EL (cell line): ENCODE measurements at places on chromosomes 1 and 21.

DNA sequence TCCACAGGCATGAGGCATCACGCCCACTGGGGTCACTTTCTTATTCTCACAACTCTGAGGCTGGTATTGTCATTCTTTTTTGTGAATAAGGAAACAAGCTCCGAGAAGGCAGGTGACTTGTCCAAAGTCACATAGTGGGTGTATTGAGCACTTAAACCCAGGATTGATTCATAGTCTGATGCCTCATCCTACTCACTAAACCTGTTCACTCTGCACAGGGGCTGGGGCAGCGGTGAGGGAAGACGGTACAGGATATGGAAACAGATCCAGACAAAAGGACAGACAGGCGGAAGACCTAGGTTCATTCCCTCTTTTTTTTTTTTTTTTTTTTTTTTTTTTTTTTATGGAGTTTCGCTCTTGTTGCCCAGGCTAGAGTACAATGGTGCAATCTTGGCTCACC, 56.6 kb downstream of the NKAIN1 start:
- no peak for DNase-seq

DNA sequence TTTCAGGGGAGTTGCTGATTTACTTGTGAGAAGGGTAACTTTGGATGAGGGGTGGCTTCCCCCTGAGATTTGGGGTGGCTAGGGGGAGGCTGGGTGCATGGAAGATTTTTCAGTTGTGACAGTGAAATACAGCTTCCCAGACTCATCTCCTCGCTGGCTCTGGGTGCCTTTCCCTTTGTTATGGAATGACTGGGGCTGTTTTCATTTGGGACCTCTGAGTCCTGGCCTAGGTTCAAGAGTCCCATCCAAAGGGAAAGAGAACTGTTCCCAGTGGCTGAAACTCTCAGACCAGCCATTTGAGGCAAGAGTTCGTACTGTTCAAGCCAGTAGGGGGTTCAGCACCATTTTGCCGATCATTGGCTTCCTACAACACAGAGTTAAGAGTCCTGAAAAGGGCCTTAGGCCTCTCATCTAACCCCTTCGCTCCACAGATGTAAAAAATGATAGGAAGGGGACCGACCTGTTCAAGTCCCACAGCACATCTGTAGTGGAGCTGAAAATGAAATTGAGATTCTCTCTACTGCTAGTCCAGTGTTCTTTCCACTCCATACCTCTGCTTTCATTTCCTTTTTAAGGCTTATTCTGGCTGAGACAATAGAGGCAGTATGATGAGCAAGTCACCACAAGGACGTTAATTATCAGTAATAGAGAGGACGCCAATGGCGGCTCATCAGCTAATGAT, 958 bp downstream of the DDR2 start:
- DNase-seq, result peak; percentile 59

DNA sequence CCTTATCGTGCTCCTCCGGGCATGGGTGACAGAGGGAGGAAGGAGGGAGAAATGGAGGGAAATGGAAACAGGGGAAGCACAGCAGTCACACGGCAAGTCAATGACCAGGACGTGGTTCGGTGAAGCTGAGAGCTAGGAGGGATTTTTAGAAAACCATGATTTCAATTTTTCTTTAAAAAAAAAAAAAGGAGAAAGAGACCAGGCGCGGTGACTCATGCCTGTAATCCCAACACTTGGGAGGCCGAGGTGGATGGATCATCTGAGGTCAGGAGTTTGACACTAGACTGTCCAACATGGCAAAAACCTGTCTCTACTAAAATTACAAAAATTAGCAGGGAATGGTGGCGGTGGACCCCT, 776 bp upstream of the TNFRSF9 start:
- DNase-seq, result peak; percentile 68

- DNase-seq, result no peak
Observed at GRCh38 chr1:39087435-39087834, 61.3 kb downstream of the NDUFS5 start.

GRCh38 chr21:42157606-42158310, 61.2 kb upstream of the ABCG1 start:
- DNase-seq, result no peak

DNA sequence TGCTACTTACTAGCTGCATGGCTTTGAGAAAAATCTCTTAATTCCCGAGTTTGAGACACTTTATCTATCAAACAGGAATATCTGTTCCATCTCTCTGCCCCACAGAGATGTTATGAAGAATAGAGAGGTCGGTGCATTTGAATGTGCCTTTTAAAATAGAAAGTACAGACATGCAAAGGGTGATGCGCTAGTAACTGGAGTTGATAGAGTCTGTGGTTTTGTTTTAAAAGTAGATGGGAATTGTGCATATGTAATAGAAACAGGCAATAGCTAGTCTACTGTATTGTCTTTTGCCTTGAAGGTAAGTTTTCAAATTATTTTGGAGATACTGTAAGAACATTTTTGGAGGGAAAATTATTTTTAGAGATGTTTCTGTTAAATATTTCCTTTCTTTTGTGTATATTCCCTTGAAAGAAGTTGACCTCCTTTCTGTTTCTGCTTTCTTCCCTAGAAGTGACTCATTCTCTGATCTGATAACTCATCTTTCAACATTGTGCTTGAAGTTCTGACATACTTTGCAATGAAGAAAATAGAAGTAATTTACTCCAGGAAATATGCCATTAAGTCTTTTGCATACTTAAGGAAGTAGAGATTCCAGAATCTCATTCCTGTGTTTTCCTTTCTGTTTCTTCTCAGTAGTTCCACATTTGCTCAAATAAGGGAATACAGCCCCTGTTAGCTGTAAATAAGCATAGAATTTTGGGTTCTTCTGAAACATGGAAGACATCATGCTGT, 151.6 kb downstream of the SDCCAG8 start:
- peak; percentile 62 for DNase-seq

DNA sequence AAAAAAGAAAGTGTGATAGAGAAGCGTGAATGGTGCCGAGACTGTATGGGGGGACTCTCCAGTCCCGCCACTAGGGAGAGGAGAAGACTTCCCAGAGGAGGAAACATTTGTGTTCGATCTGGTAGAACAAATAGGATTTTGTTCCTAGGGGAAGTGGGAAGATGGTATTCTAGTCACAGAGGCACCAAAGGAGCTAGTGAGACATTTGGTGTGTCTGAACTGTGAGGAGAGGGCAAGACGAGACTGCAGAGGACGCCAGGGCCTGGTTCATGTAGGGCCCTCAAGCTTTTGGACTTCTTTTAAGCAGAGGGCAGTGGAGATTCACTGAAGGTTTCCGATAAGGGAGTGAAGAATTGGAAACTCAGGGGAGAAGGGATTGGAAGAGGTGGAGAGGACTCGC, 2.9 kb downstream of the BTBD19 start:
- DNase-seq, result no peak

- no peak for DNase-seq
Observed at GRCh38 chr21:46465651-46466050, 7.0 kb downstream of the DIP2A start.

DNA sequence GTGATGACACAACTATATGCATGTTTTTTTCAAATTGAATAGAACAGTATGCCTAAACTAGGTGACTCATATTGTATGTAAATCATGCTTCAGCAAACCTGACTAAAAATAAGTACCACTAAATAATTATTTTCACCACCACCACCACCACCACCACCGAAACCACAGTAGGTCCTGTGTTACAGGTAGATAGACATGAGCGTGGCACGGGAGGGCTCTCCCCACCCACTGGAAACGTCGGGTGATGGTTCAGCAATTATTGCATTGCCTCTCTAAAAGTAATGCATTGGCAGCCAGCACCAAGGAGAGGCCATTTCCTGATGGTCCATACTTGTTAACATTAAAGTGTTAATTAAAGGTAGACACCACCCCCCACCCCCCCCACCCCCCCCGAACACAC, 297.0 kb upstream of the NCAM2 start:
- no peak for DNase-seq

GRCh38 chr21:21002153-21002552, 3.9 kb downstream of the NCAM2 start:
- DNase-seq, result no peak

GRCh38 chr1:220776254-220776653, 10.5 kb upstream of the MTARC1 start:
- DNase-seq, result no peak

GRCh38 chr1:111370871-111371270, 56.7 kb downstream of the OVGP1 start:
- peak; percentile 3 for DNase-seq

DNA sequence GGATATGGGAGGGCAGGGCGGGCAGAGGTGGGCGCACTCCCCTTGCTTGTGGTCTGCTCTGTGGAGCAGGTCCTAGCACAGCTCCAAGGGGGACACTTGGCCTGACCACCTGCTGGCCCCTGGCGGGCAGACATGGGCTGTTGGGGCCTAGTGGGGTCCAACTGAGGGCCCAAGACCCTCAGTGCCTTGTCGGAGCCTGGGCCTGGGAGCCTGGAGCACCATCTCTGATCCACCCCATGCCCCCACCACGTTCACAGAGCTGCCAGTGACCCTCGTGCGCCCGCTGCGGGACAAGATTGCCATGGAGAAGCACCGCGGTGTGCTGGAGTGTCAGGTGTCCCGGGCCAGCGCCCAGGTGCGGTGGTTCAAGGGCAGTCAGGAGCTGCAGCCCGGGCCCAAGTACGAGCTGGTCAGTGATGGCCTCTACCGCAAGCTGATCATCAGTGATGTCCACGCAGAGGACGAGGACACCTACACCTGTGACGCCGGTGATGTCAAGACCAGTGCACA, 70.6 kb downstream of the OBSCN start:
- DNase-seq, result no peak

- DNase-seq, result no peak
Observed at GRCh38 chr1:175823406-175823805, 80.0 kb upstream of the TNR start.

- peak; percentile 92 for DNase-seq
Observed at GRCh38 chr1:1304331-1305299, 3.1 kb downstream of the ACAP3 start.
